ENCODE measurements at places on chromosomes 13 and 19.

- no peak for DNase-seq
These were observed 55.0 kb downstream of the TSHZ3 start for GRCh38 chr19:31294189-31294588.

- no peak for DNase-seq
These were observed 1.6 kb downstream of the RNASEH2B start for GRCh38 chr13:50911081-50911631.

GRCh38 chr19:35417278-35417677, 30.8 kb upstream of the FFAR2 start:
- no peak for DNase-seq

DNA sequence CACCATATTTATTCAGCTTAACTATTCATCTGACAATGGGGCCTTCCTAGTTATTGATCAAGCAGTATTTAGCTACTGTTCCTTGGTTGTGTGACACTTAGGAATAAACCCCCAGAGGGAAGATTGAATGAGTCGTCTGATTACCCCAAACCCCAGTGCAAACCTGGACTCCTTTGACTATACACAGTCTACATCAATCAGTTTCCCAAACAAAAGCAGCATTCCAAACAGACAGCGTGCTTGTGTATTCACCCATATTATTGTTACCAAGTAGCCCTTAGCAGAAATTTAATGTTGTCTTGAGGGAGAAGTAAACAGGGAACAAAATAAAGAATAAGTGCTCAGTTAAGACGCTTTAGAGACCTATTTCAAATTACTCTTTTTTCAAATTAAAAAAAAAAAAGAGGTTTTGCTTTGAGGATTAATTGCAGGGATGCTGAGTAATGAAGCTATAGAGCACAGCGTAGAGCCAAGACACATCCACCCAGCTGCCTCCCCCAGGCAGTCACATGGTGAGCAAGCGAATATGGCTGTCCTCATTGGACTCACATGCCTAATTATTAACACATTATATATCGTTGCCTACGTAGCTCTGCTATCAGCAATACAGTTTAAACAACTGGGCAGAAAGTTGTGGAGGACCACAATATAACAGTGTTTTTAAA, 14.7 kb upstream of the B3GLCT start:
- no peak for DNase-seq

DNA sequence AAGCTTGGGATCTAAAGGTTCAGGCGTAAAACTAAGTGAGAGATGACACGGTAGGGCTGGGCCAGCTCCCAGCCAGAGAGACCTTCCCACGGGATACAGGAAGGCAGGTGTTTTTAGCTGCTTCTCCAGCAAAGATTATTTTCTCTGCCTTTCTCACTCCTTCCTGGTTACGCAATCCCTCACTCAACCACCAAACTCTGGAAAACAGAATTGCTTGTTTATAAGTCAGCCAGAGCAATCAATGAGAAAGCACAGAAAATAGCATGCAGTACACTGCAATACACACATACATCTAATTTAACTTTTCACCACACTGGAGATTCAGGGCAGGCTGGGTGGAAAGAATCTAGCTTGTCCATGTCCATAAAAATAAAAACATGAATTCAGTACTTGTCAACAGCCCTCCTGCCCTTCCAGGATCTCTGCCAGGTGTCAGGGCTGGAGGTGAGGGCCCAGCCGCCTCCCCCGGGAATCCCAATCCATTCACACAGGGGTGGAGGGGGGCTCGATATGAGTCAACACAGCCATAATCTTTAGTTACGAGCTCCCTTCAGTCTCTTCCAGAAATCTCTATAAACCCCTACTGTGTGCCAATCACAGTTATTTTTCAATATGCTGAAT, 12.2 kb downstream of the RHPN2 start:
- DNase-seq: no peak

- DNase-seq: no peak
These were observed 4.4 kb upstream of the KCNN4 start for GRCh38 chr19:43784981-43785808.

GRCh38 chr13:66219506-66219905, 1010.6 kb downstream of the PCDH9 start:
- no peak for DNase-seq

DNA sequence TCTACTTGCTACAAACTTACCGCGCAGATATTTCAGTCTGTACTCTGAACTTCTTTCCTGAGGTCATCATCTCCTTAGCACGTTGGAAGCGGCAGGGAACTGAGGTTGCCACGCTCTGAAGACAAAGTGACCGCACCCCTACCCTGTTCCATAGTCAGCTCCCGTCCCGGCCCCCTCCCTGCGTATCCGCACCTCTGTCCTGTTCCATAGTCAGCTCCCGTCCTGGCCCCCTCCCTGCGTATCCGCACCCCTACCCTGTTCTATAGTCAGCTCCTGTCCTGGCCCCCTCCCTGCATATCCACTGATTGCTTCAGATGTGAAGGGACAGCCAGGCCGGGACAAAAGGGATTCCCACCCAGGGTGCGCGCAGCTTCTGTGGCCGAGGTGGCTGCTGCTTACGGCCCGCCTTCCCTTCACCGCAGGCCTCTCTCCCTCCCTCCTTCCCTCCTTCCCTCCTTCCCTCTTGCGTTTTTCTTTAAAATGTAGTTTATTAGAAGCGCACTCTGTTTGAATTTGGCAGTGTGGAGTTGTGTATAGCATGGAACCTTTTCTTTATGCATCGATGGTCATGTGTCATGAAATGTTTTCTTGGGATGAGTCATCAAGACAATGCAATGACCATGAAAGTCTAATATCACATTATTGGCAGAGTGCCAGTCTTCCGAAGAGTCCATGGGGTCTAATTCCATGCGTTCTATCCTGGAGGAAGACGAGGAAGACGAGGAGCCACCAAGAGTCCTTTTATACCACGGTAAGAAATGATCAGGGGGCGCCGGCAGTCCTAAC, 21.9 kb upstream of the NDUFS7 start:
- DNase-seq: no peak

GRCh38 chr19:19160461-19161035, 9.5 kb downstream of the MEF2B start:
- peak; percentile 72 for DNase-seq

DNA sequence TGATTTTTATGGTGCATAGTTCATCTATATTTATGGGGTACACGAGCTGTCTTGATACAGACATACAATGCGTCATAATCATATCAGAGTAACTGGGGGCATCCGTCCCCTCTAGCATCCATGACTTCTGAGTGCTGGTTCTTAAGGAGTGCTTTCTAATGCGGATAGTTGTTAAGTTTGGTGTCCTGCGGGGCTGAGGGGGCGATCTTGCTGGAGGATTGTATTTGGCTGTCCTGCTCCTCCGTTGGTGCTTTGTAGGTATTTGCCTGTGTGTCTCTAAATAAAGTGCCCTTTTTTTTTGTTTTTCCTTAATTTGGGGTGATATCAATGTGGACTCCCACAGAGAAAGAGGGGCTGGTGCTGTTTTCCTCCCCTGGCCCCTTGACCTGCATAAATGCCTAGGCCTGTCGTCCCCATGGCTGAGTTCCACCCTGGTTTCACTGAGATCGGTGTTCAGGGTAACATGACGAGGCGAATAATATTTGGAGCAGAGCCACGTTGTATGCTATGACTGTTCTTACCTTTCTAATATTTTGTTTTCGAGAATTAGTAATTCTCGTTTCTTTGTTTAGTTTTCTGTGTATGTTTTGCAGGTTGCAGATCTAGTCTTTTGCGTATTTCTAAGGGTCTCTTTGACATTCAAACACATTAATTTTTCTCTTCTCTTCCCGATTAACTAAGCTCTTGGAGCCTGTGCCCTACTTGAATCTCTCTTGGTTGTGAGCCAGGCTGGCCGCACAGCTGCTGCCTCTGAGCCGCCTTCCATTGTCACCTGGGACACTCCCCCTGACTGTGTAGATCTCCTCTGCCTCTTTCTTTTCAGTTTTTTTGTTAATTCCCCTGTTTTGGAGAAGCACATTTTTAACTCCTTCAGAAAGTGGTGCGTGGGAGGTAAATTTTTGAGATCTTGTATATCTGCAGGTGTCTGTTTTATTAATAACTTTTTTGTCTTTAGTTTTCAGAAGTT, 100.3 kb downstream of the ARHGEF7 start:
- no peak for DNase-seq

GRCh38 chr13:28037399-28037798, 48.9 kb upstream of the URAD start:
- DNase-seq: no peak

DNA sequence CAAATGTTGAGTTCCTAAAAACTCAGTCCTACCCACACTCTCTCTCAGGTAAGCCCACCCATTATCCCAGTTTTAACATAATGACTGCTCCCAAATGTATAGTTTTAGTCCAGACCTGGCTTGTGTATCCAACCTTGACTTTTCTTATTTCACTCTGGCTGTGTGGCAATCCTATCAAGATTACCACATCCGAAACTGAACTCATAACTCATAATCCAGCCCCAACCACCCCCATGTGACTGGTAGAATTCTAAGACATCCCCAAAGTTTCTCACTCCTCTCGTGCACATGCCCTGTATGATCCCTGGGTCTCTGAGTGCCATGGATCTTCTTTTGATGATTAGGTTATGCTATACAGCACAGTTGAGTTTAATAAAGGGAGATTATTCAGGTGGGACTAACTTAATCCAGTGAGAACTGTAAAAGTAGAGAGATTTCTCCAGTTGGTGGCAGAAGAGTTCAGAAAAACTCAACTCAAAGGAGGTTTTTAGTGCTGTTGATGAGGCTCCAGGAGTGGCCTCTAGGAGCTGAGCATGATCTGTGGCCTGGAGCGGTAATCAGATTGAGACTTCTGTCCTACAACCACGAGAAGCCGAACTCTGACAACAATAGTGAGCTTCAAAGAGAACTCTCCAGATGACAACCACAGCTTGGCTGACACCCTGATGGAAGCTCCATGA, 413.4 kb downstream of the ZNF536 start:
- no peak for DNase-seq

DNA sequence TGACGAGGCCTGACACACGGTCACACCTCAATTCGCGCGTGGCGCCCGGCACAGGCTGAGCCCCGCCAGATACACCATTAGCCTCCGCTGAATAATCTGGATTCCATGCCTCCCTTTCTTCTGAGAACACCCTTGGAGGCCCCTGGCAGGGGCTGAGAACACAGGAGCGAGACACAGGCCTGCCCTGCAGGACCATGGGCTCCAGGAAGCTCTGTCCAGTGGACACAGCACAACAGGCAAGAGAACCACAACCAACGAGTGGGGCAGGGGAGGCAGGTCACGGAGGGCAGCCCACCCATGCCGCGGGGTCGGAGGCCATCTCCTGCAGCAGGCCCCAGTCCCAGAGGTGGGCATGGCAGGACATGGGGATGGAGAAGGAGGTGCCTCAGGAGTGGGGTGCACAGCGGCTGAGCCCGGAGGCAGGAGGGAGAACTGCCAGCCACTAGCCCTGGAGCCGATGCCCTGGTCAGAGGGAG, 75.8 kb upstream of the C13orf46 start:
- DNase-seq: no peak

DNA sequence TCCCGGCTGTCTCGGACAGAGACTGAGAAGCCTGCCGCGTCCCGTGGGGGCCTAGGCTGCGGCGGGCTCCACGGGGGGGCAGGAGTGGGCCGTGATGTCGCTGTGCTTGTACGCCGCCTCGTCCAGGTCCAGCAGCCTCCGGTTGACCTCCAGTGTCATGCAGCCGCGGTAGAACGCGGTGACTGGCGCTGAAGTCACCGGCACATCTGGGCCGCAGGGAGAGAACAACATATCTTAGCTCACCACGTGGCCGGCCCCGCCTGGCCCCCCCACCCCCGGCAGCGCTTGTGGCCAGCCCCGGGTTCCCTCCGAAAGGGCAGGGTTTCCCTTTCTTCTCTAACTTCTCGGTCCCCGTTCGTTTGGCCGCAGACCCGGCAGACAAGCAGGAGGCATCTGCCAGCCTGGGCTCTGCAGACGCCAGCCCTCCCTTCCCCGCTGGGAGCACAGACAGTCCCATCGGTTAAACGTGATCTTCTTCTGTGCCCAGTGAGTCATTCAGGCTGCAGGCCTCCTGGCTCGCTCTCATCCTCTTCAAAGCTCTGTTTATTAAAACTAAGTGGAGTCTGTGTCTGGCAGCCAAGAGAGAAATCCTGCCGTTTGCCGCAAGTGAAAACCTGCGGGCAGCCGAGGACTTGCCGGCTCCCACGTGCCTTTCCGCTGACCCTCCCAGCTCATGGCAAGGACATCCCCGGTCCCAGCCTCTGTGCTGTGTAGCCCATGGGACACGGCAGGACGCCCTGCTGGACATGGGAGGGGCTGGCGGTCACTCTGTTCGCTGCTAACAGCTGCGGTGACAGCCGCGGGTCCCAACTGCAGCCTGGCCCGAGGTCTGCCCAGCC, 42.8 kb downstream of the GAS6 start:
- no peak for DNase-seq

DNA sequence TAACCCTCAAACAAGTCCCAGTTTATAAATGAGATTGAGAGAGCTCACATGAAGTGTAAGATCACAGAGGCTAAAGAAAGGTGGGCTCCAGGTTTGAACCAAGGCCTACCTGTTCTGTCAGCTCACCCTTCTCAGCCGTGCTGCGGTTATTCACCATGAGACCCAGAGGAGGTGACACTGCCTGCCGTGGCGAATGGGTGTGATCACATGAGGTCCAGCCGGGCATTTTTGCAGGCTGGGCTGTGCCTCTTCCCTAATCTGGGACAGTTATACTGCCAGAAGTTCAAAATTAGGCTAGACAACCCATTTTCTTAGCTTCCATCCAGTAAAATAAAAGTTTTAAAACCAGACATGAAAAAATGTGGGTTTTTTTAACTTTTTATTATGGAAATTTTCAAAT, 146.8 kb downstream of the FOXO1 start:
- DNase-seq: no peak

GRCh38 chr13:113140677-113141600, 17.5 kb upstream of the PROZ start:
- DNase-seq: no peak

GRCh38 chr13:66218583-66218982, 1011.6 kb downstream of the PCDH9 start:
- DNase-seq: no peak

DNA sequence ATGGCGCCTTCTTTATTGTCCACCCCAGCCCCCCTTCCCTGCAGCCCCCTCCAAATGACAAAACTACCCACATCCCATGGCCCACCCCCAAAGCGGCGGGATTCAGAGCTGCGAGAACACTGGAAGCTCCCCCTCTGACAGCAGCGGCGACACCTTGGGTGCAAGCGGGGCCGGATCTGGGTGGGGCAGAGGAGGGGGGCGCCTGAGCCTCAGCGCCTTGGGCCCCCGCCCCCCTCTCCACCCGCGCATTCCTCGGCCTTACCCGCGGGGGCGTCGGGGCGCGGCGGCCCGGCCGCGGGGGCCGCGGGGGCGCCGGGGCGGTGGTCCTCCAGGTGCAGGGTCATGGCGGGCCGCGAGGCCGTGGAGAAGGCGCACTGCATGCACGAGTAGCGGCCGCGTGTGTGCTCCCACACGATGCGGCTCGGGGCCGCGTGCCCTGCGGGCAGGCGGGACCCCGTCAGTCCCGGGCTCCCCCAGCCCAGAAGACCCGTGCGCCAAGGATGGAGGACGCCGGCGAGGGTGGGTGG, 3.3 kb downstream of the ZNF414 start:
- DNase-seq: no peak

DNA sequence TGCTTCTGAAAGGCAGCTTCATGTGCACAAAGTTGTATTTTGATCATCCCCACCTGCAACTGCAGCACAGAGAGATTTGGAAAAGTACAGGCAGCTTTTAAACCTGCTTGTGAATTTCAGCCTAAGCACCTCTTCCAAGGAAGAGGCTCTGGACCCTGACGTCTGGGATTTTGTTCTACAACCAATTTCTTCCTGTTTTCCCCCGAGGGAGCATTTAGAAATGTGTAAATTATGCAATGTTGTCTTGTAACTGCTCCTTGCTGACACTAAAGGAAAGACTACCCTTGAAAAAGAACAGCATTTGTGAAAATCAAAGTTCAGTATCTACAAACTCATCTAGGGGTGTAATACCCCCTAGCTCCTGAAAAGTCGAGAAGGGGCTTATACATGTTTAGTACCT, 15.4 kb downstream of the MED26 start:
- DNase-seq: no peak

- DNase-seq: peak; percentile 41
These were observed 35.6 kb downstream of the ATP11A start for GRCh38 chr13:112725346-112726015.
